ENCODE measurements at places on chromosomes 4 and X.

DNA sequence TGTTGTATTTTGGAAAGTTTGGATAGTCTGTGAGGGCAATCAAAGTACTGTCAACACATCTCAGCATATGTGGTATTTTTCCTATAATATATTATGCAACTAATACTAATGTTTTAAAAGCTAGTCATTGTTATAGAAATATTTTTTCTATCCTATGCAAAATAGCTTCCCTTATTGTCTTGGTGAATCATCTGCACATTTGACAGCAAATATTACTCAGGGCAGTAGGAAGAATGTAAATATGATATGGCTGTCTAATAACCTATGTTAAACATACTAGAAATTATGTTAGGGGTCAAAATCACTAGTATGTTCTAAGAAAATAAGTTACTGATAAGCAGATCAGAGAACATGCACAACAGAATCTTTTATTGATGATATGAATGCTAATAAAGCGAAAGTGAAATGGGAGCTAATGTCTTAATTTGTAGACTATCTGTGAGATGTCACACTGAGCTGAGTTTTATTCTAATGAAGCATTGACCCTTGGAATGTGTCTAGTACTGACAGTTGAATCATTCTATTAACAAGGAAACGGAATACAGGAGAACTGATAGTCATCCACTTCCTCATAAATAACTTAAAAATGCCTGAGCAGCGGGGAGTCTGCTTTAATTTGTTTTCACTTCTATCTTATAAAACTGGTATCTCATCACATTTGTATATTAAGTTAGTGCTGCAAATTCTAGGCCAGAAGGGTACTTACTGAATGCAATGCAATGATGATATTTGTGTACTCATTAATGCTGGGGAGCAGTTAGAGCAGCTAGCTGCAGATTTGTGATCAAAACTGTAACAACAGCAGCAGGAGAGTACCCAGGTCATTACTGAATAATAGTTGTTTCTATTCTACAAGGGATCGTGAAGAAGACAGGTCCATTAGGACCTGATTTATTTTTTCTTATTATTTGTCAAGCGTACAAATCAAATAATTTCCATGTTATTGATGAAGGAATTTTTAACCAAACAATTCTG is 440.3 kb upstream of the AADAT start:
- no peak for DNase-seq

GRCh38 chr4:119652998-119653397 is 24.4 kb upstream of the PDE5A start:
- DNase-seq: no peak

DNA sequence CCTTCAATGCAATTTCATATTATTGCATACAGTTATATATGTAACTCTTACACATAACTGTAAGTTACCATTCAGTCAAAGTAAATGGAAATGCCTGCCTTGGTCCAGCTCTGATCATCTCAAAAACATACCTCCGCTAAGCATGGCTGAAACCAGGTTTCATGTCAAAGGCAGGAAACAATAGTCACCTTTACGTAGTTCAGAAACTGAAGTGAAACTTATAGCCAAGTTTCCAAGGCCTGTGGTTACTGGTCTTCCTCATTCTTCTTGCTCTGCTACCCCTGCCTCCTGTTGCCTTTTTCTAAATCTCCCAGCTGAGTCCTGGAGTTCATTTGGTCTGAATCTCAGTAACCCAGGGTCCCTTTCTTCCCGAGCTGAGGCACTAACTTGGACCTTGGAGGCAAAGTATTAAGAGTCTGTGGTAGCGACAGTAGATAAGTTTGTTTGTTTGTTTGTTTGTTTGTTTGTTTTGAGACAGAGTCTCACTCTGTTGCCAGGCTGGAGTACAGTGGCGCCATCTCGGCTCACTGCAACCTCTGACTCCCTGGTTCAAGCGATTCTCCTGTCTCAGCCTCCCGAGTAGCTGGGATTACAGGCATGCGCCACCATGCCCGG is 30.8 kb downstream of the DAPP1 start:
- no peak for DNase-seq

- no peak for DNase-seq
Measured at GRCh38 chr4:169338241-169338640, 67.5 kb upstream of the SH3RF1 start.

DNA sequence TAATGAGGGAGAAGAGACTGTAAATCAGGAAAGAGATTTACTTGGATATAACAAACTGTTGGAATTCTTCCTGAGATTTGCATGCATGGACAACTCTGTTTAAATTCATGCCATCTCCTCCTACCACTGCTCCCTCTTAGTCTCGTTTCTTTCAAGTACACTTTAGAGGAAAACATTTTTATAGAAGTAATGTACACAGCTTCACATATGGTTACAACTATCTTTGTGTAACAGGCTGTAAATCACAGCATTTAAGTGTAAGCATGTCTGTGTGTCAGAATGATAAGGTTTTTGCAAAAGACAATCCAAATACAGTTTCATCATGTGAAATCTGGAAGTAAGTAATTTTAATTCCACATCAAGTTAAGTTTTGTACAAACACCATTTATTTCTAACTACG is 21.5 kb upstream of the ENPEP start:
- DNase-seq: no peak

GRCh38 chr4:152941411-152941810 is 5.3 kb downstream of the FHDC1 start:
- no peak for DNase-seq

GRCh38 chrX:132413459-132413858 is 75.4 kb downstream of the MBNL3 start:
- no peak for DNase-seq

- no peak for DNase-seq
Measured at GRCh38 chrX:107675823-107676555, 47.7 kb downstream of the PRPS1 start.

- no peak for DNase-seq
Measured at GRCh38 chrX:154312116-154312515, 16.5 kb downstream of the TKTL1 start.

DNA sequence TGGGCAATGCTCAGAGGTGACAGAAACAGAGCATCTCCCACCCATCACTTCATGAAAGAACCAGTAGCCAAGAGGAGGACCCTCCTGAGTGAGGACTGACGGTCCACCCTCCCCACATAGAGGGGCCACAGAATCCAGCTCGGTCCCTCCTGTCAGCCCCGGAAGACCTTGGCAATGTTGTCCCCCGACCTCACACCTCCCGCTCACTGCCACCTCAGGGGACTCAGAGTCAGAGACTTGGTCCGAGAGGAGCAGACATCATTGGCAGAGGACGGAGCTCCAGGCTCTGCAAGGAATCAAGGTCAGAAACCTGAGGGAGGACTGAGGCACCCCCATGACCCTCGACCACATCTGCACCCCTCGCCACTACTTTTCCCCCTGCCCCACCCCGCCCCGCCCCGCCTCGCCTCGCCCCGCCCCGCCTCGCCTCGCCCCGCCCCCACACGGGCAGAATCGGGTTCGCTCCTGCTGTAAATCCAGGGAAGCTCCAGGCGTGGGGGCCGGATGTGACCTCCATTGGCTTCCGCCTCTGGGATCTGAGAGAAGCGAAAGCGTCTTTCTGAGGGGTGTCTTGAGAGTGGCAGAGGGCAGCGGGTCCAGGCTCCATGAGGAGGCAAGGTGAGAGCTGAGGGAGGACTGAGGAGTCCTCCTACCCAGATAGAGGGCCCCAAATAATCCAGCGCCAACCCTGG is at the start of gene MAGEA11:
Gene MAGEA11 (plus strand): TSS at position 516 of the 692 bp plus-strand sequence. CDS start 1,100 bp downstream, outside the sequence.
- no peak for DNase-seq

DNA sequence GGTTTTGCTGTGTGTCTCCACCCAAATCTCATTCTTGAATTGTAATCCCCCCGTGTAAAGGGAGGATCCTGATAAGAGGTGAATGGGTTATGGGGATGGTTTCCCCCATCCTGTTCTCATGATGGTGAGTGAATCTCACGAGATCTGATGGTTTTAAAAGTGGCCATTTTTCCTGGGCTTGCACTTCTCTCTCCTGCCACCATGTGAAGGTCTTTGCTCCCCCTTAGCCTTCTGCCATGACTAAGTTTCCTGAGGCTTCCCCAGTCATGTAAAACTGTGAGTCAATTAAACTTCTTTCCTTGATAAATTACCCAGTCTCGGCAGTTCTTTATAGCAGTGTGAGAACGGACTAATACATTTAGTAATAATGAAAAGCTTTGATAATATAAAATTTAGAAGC is 46.9 kb downstream of the ANTXR2 start:
- no peak for DNase-seq

DNA sequence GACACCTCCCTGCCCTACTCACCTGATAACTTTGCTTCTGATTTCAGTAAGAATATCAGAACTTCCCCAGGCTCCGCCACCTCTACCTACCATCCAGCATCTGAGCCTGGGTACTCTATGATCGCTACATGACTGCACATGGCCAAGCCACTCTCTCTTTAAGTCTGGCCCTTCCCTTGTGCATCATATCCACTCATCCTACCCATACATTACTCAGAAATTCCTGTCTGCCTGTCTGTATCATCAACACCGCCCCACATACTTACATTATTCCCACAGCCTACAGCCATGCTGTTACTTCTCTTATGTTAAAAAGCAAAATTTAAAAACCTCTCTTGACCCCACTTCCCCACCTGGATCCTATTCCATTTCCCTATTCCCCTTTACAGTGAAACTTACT is 84.7 kb downstream of the SCD5 start:
- DNase-seq: no peak

GRCh38 chrX:154013614-154014360 is 5.9 kb downstream of the IRAK1 start:
- DNase-seq: peak; percentile 57

GRCh38 chr4:111031596-111031995 is 408.7 kb upstream of the PITX2 start:
- no peak for DNase-seq

DNA sequence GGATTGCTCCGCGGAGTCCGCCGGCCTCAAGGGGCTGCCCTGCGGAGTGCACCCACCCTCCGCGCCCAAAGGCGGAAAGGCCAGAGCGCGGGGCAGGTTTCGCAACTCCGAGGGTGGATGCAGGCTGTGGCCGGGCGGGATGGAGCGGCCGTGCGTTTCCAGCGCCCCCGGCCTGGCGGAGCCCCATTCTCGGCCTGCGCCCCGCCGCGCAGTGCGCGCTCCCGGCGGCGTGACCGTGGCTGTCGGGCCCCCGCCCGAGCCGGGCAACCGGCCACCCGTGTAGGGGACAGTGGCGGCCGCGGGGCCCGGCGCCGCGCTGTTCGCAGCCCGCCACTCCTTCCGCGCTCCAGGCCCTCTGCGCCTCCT is 331 bp downstream of the SETD7 start:
- DNase-seq: peak; percentile 20

DNA sequence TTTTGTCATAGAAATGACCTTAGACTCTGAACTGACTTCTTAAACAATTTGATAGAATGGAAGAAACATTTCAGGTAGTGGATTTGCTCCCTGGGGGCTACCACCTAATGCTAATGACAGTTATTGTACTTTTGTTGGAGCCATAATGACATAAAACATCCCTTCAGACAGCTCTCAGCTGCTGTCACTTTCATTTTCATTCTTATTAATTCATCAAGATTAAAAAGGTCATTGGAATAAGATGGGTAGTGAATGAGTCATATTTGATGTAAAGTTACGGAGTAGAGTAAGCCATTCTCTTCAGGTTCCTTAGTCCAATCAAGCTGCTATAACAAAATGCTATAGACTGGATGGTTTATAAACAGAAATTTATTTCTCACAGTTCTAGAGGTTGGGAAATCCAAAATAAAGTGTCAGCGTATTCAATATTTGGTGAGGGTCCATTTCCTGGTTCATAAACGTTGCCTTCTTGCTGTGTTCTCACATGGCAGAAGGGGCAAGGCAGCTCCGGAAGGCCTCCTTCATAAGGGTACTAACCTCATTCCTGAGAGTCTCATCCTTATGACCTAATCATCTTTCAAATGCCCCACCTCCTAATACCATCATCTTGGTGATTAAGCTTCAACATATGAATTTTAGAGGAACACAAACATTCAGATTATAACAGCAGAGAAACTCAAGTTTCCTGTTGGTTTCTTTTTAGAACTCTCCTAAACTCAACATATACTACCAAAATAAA is 268.5 kb downstream of the ARAP2 start:
- no peak for DNase-seq

GRCh38 chr4:167421201-167421600 is 186.9 kb upstream of the SPOCK3 start:
- no peak for DNase-seq

DNA sequence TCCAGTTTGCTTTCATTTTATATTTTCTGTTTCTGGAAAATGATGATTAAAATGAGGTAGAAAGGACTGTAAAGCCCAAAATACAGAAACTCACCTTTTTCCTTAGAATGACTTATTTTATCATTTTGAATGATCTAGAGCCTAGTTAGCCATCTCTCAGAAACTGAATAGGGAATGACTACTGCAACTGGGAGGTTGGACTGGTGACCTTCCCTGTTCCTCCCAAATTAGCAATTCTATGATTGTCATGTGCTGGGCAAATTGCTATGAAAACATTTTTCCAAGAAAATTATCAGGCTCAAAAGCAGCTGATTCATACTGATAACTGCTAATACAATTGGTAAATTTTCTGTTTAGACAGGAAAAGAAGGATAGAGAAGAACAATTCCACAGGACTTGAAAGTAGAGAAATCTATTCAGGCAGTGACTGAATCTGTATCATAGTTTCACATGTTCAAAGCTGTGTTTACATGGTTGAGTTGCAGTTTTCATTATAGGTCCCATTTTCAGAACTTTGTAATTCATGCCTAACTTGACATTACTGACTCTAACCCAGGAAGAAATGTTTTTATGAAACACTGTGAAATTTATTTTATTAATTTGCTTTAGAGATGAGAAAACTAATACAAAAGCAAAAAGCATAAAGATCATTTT is 43.4 kb upstream of the SEC24B start:
- DNase-seq: no peak

- DNase-seq: no peak
Measured at GRCh38 chr4:37561803-37562207, 124.4 kb downstream of the RELL1 start.

DNA sequence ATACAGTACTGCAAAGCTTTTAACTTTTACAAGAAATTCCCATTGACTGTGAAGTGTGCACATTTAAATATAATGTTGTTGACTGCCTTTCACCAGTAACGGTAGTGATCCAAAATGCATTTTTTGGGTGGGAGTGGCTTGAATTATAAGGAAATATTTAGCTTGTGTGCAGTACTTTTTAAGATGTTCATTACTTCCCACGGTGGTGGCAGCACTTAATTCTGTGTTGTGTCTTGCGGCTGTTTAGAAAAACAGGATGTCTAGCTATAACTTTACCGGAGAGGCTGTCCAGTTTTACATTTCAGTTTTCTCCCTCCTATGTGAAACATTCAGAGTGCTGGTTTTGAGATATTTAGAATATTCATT is 1.7 kb downstream of the TMEM131L start:
- DNase-seq: no peak

- DNase-seq: no peak
Measured at GRCh38 chrX:76802708-76803107, 375.2 kb downstream of the MAGEE1 start.
